HS-5 (cell line): ENCODE measurements at places on chromosomes 5 and 9.

DNA sequence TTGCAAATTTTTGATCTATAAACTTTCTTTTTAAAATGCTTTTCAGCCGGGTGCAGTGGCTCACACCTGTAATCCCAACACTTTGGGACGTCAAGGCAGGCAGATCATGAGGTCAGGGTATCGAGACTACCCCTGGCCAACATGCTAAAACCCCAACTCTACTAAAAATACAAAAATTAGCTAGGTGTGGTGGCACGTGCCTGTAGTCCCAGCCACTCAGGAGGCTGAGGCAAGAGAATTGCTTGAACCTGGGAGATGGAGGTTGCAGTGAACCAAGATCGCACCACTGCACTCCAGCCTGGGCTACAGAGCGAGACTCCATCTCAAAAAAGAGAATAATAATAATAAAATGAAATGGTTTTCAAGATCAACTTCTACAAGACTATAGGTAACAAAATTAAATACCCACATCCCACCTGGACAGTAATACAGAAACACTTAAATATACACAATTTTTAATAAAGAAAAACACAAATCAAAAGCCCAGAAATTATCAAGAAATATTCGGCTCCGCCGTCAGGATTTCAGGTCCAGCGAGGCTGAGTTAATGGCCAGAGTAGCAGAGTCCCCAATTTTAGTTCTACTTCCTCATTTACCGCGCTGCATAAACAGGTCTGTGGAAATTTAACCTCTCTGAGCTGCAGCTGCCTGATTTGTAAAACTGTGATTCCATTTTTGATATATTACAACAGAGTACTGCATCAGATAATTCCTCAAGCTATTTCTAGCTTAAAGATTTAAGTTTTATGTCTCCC, 4.0 kb downstream of the TUT7 start:
- DNase-seq = no peak

GRCh38 chr9:93681269-93682154, 105.1 kb downstream of the PHF2 start:
- no peak for DNase-seq

DNA sequence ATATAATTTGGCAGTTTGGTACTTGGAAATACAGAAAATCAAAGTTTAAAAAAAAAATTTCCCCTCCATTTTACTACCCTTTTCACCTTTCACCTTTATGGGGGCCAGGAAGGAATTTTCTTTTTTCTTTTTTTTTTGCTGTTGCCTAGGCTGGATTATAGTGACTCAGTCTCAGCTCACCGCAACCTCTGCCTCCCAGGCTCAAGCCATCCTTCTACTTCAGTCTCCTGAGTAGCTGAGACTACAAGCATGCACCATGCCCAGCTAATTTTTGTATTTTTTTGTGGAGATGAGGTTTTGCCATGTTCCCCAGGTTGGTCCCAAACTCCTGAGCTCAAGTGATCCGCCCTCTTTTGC, 9.1 kb downstream of the CHMP5 start:
- DNase-seq = no peak

DNA sequence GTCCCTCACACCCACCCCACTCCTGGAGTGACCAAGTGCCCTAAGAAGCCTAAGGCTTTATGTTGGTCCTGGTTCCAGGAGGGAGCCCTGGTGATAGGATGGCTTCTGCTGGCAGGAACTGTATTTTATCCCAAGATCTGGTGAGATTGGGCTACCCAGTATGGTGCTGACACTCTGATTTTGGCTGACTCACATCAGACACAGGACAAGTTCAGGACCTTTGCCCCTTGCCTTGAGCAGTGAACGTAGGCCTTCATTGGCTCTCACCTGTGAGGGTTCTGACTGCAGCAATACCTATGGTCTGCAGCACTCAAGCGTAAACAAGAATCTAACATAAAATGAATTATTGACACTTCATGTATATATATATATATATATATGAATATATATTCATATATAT, 25.0 kb downstream of the BHMT start:
- no peak for DNase-seq

DNA sequence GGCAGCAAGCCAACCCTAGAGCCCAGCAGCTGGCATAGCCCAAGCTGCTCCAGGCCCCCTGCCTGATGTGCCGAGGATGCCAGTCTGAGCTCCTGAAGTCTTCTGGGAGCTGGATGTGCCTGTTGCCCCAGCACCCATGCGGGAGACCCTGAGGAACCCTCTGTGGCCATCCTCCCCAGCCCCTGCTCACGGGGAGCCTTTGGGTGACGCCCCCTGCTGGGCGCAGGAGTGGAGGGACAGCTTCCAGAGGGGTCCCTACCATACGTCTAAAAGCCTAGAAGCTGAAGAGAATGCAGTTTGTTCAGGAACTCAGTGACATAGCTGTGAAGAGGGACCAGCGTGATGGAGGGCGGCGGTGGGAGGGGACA, 33.1 kb upstream of the MVB12B start:
- DNase-seq = no peak

DNA sequence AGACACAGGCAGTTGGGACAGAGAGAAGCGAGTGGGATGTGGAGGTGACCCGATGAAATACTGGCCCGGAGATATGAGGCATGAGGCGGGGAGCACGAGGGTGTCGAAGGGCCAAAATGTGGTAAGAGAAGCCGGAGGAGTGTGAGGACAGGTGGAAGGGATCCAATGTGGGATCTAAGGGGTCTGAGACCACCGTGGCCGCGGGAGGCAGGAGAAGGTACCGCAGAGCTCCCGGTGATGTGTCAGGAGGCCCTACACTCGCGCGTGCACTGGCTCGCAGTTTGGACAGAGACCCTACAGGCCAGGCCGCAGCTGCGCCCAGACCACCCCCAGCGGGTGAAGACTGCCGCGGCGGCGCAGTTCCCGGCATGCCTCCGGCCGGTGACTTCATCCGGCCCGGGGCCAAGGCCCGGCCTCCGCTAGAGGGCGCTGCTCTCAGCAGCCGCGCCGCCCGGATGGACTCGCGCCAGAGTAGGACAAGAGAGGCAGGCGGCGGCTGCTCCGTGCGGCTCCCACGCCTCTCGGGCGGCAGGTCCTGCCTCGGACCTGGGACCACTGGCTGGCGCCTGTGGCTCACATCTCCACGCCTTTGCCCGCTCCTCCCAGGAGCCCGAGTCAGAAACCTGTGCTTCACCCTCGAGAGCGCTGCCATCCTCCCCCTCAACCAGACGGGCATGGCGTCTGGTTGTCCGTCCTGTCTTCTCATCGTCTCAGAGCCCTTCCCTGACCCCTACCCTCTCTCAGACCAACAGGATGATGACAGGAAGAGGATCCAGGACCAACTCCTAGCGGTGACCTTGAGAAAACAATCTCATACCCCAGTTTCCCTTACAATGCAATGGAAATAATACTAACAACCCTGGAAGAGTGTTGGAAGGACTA, 35.4 kb upstream of the STING1 start:
- DNase-seq = peak; percentile 44

- DNase-seq = no peak
Measured at GRCh38 chr5:103111468-103111867, 8.5 kb downstream of the GIN1 start.

DNA sequence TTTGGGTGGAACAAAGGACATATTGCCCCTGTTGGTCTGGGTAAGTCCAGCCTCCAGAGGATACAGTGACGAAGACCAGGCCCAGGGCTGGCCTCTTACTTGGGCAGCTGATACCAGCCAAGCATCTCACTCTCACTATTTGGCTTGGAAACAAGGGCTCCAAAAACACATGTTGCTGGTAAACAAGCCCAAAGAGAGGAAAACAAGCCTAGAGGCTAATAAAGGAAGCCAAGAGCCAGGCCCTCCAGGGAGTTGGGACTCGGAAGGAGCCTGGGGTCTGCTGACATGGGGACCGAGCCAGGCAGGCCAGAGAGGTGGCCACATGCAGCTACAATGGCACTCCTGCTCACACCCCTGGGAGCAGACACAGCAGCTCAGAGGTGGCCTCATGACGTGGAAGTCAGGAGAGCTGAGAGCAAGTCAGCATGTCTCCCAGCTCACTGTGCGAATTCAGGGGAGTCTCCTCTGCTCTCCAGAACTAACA, 5.7 kb downstream of the SPARC start:
- DNase-seq = no peak

DNA sequence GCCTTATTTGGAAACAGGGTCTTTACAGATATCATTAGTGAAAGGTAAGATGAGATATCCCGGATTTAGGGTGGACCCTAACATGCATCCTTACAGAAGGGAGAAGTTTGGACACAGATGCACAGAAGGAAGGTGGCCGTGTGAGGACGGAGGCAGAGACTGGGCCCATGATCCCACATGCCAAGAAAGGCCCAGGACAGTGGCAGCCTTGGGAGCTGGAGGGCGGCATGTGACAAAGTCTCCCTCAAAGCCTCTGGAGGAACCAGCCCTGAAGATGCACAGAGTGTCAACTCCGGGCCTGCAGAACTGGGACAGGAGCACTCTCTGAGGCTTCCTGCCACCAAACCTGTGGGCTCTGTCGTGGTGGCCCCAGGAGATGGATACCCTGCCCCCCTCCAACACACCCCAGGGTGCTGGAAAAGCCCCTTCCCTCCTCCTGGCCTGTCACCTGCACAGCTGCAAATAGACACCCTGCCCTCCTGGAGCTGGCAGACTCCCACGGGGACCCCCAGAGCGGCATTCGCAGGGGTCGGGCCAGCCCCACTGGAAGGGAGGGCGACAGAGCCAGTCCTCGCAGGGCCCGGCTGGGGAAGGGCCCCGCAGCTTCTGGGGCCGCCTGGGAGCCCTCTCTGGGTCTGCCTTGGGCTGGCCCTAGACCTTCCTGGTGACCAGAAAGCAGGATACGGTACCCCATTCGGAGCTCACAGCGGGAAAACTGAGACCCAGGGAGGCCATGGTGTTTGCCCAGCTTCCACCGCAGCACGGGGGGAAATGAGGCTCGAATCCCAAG, 7.9 kb downstream of the NACC2 start:
- DNase-seq = no peak

DNA sequence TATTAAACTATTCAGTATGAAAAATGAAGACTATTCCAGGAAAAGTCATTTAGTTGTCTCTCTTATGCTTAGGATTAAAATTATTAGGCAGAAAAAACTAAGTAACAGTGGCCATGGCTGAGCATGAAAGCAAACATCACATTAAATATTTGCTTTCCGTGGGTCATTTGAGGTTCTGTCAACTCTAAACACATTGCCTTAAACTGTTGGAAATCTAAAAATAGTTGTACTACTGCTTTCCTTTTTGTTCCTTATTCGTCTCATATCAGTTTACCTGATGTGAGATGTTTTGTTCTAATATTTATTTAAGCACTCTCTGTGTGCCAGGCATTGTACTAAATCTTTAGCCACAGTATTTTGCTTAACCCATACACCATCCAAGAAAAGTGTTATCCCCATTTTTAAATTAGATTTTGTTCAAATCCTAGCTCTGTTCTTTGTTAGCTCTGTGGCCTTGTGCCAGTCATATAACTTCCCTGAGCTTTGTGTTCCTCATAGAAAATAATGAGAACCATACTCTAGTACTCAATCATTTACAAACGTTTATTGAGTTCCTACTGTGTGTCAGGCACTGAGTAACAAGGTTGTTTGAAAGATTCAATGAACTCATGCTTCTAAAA, 18.7 kb upstream of the ZNF608 start:
- DNase-seq = no peak

DNA sequence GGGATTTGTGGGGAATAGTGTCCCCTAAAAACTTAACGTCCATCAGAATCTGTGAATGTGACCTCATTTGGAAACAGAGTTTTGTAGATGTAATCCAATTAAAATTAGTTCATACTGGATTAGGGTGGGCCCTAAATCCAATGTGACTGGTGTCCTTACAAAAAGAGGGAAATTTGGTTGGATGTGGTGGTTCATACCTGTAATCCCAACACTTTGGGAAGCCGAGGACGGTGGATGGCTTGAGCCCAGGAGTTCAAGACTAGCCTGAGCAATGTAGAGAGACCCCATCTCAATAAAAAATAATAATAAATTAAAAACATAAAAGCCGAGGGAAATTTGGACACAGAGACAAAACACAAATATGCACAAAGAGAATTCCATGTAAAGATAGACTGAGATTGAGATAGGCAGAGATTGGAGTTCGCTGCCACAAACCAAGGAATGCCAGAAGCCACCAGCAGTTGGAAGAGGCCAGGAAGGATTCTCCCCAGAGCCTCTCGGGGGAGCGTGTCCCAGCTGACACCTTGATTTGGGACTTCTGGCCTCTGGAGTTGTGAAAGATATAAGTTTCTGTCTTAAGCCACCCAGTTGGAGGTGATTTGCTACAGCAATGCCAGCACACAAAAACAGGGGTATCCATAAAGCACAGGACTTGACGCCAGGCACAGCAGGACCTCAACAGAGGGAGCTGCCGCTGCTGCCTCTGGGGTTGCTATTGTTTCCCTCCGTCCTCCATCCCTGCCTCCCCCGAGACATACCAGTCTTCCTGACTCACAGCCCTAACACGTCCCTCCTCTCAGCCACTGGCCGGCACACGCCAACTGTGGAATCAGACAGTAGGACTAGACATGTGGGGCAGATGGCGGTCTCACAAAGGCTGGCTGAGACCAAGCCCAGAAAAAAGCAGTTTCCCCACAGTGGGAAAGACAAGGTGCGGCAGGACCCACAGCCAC, 73.8 kb upstream of the IL17B start:
- DNase-seq = peak; percentile 76

- DNase-seq = no peak
Measured at GRCh38 chr9:131228988-131229387, 47.3 kb downstream of the FAM78A start.

GRCh38 chr5:54765165-54766028, 220.0 kb downstream of the ESM1 start:
- no peak for DNase-seq

DNA sequence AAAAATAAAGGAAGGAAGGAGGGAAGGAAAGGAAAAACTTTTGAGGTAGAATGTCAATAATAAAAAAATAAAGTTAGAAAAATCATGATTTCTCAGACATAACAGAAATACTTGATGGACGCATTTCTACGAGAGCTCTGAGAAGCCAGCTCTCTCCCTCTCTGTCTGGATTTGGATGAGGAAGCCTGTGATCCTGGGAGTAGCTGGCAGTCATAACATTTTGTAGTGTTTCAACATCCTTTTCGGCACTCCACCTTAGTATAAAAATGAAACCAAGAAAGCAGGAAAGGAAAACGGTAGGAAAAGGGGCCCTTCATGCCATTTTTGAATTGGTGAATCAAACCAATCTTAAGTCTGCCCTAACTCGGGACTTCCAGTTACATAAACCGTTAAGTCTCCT, 321.3 kb downstream of the EPB41L4A start:
- DNase-seq = peak; percentile 14

GRCh38 chr5:145471831-145472612, 363.1 kb downstream of the PRELID2 start:
- DNase-seq = no peak
